Stimulated activated CD4-positive, alpha-beta T cell treated with anti-CD3 and anti-CD28 coated beads, Interleukin-4, amount 100 ng/mL, for 4 hours (primary cell): ENCODE measurements at places on chromosomes 2 and 18.
A peak's percentile ranks its signal among the peaks of the same experiment; 100 is the strongest.

- DNase-seq = no peak
These were observed 3.5 kb upstream of the TUBB6 start for GRCh38 chr18:12304351-12305210.

DNA sequence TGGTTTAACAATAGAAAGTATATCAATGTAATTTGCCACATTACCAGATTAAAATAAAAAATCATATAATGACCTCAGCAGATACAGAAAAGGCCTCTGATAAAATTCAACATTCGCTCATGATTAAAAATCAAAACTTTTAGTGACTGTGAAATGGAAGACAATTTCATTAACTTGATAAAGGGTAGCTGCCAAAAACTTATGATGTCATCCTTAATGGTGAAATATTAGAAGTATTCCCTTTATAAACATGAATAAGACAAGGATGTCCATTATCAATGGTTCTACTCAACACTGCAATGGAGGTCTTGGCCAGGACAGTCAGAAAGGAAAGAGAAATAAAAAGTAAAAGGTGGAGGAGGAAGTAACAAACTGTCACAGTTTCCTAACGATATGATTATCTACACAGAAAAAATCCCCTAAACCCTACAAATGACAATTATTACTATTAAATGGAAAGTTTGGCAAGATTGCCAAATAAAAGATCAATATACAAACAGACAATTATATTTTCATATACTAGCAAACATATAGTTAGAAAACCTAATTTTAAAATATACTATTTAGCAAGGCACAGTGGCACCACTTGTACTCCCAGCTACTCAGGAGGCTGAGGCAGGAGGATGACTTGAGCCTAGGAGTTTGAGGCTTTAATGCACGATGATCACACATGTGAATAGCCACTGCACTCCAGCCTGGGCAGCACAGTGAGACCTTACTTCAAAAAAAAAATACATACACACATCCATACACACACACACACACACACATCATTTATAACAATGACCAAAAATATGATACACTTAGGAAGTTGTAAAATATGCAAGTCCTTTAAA is 12.8 kb downstream of the METTL8 start:
- no peak for DNase-seq

DNA sequence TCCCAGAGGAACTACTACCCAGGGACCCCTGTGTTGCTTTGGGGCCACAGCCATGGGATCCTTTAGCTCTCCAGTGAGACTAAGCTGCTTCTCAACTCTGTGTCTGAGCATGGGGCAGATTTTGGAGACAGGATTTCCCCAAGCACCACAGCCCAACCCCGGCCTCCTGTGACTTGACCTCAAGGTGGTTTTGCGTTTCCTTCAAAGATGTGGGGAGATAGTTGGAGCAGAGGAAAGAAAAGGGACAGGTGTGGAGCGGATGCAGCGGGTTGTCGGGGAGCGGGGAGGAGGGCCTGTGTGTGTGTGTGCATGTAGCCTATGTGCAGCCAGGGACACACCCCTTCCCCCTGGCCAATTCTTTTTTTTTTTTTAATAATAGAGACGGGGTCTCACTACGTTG is 10.2 kb downstream of the ARID5A start:
- no peak for DNase-seq

DNA sequence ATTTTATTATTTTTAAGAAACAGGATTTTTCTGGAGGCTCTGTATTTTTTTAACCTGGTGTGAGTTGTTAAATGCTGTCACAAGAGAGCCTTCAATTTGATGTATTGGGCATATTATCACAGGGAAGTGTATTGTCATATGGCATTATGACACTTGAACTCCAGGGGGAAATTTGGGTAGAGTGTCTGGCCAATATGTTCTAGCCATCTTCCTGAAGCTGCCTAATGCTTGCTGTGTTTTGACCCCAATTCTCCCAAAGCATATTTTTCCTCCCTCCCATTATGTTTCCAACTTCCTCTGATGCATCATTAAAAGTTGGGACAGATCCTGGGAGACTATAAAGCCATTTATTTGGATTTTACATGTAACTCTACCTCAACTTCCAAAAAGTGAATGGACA is 214.1 kb upstream of the SESTD1 start:
- DNase-seq = no peak

- no peak for DNase-seq
These were observed 317.9 kb upstream of the TANK start for GRCh38 chr2:160842286-160842685.

- DNase-seq = peak; percentile 53
These were observed 19.8 kb downstream of the HDAC4 start for GRCh38 chr2:239380831-239381708.

GRCh38 chr18:7871560-7872456 is 304.7 kb downstream of the PTPRM start:
- no peak for DNase-seq

DNA sequence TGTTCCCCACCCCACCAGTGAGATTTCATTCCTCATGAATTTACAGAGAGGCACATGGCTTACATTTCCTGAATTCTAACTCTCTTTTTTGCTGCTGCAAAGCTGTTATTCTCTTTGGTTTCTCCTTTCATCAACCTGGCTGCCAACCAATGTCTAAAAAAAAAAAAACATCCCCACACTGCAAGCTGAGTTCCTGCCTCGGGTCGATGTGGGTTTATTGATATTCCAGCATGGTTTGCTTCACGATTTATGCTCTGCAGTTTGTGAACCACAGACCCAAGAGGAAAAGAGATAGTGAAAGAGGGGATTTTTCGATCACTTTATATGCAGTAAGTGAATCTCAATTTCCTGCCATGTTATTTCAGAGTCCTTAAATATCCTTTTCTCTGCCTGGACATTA is 363.6 kb downstream of the LPIN1 start:
- DNase-seq = no peak

- DNase-seq = no peak
These were observed 8.0 kb downstream of the TUBA3E start for GRCh38 chr2:130190237-130190636.

DNA sequence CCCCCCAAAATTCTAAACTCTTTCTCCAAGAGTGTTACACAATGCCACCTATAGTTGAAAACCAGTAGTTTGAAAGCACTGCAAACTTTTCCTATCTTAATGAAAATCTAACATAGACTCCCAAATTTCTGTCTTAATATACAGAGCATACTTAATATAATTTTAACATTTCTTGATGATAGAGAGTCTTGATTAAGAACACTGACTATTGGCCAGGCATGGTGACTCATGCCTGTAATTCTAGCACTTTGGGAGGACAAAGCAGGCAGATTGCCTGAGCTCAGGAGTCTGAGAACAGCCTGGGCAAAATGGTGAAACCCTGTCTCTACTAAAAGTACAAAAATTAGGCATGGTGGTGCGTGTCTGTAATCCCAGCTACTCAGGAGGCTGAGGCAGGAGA is 34.2 kb downstream of the ASXL2 start:
- no peak for DNase-seq

- no peak for DNase-seq
These were observed 146.4 kb downstream of the FTCDNL1 start for GRCh38 chr2:199704358-199705238.

- DNase-seq = no peak
These were observed 17.1 kb downstream of the ZFP36L2 start for GRCh38 chr2:43209204-43209717.
